ENCODE measurements at places on chromosomes 11 and 22.
A peak's percentile ranks its signal among the peaks of the same experiment; 100 is the strongest.

DNA sequence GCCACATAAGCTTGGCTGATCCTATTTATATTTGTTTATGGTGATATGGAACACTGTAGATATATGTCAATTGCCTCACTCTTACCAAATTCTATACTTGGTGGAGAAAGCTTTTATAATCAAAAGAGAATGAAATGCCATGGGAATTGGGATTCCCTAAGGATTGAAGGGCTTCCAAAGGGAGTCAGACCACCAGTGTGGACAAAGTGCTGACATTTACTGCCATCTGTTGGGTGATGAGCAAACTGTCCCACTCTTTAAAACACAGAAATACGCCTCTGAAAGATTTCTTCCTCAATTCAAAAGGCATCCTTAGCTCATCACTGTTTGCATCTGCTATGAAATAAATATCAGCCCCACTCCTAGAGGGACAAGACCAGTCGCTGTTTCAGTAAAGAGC, 7.1 kb downstream of the SLC1A2 start:
- DNase-seq: no peak

- no peak for DNase-seq
Observed at GRCh38 chr22:19845054-19845722, 9.5 kb downstream of the GNB1L start.

GRCh38 chr11:57274904-57275498, 38.0 kb upstream of the APLNR start:
- DNase-seq: no peak

DNA sequence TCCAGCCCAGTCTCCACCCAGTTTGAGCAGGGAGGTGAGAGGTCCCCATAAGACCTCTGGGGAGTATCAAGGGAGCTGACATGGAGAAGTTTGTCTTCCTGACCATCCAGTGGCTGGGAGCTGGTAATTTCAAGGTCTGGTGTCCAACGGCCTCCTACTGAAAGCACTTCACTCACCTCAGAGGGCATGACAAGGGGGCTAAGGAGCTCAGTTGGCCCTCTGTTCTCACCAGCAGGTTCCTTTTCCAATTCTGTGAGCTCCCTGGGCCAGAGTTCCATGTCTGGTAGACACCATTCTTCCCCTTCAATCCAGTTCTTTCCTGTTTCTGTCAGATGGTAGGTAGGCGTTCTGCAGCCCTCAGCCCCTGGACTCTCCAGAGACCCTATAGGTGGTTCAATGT, 3.1 kb downstream of the SELENOH start:
- DNase-seq: no peak

DNA sequence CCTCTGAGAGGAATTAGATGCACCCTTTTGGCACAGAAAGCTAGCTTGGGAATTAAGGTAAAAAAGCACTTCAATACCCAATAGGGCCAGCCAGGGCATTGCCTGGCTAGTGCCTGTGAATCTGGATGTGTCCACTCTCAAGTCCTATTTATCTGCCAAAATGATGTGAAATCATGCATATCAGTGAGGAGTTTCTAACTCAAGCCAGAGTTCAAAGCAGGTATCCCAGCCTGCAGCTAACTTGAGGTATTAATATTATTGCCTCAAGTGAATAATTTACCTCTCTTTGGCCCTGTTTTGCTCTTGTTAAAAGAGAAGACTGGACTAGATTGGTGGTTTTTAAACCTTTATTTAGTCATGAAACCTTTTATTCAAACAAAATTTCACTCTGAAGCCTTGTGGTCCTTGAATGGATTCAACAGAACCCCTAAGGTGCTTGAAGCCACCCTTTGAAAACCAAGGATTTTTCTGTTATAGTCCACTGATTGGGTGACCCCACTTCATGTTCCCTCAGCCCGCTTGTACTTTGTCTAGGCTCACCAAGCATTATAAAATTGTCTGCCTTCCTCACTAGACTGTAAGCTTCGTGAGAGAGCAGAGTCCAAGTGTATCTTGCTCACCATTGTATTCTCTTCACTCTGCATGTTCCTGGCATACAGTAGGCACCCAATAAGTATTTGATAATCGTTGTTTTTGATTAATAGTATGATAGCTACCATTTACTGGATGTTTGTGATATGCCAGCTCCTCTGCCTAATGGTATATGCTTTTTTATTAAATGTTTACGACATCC, 4.5 kb downstream of the RNF121 start:
- DNase-seq: no peak

DNA sequence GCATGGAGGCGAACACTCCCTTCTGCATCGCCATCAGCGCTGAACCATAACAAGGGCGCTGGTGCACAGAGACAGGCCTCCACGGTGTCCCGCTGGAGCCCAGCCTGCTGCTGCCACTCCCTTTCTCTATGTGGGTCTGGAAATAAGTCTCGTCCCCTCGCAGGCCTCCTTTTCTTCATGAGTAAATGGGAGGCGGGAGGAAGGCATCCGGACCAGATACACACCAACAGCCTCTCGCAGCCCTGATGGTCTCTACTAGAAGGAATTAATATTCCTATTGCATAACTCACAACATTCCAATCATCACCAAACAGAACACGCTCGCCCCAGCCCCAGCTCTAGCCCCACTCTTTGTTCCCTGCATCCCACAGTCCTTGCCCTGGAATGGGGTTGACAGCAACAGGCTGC, 14.9 kb downstream of the RASD2 start:
- no peak for DNase-seq

DNA sequence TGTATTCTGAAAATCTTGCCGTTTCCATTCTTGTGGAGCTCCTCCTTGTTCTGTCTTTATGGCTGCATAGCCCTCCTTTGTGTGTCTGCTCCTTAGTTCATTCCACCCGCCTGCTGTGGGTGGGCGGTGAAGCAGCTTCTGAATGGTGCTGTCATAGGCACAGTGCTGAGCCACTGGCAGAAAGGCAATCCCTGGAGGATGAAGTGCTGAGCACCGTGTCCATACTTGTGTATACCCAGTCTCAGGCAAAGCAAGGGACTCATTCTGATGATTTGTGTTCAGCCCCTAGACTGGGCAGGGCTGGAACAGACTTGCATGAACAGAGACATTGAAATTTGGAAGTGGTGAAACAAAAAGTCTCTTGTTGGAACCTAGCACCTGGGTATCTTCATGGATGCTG, 134.9 kb downstream of the MYO18B start:
- no peak for DNase-seq

- no peak for DNase-seq
Observed at GRCh38 chr11:31873124-31873523, 62.0 kb upstream of the PAX6 start.

DNA sequence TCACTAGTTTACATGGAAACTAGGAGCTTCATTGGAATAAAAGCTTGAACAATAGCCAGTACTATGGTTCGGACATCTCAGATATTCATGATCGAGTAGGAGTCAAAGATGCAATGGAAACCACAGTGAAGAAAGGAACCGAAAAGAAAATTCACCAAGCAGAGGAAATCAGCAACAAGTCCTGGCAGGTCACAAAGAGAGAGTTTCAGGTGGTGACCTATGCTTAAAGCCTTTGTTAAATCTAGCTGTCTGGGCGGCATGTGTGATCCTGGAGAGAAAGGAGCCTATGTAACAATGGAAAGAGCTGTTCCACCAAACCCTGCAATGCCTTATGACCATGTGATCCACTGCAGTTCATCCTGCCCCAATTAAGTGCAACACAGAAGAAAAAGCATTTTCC, 68.9 kb upstream of the POU2AF2 start:
- DNase-seq: no peak

DNA sequence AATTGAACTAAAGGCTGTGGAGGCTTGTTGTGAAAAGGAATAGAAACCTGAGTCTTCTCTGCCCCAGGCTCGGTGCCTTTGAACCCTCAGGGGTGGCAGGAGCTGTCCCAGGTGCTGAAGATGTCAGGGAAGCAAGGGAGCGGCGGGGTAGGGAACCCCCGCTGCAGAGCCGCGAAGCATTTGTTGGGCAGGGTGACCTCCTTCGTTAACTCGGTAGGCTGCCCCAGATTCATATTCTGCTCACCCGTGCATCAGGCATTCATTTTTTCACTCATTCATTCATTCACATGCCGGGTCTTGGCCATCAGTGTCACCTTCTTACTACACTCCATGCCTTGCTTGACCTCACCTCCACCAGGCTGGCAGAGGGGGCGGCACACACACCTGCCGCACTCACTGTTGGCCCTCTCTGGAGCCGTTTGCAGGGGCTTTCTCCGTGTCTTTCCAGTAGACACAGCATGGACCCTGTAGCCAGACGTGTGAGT, 618.9 kb downstream of the BRD1 start:
- no peak for DNase-seq

DNA sequence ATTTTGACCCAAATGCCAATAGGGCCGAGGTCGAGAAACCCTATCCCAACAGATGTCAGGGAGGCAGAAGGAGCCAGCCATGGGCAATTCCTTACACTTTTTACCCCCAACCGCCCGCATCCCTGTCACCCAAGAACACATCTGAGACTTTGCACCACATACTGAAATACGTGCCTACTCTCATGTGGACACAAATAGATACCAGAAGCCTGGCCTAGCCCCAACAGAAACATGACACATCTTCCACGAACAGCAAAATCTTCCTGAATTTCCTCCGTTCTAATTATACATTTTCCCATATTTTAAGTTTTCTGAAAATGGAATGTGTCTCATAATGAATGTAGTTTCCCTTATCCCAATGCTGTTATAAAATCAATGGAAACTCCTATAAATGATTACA, 64.7 kb downstream of the SLC1A2 start:
- no peak for DNase-seq

- DNase-seq: no peak
Observed at GRCh38 chr11:26976389-26976788, 17.5 kb upstream of the FIBIN start.

GRCh38 chr11:12716816-12717215, 42.6 kb downstream of the TEAD1 start:
- no peak for DNase-seq

DNA sequence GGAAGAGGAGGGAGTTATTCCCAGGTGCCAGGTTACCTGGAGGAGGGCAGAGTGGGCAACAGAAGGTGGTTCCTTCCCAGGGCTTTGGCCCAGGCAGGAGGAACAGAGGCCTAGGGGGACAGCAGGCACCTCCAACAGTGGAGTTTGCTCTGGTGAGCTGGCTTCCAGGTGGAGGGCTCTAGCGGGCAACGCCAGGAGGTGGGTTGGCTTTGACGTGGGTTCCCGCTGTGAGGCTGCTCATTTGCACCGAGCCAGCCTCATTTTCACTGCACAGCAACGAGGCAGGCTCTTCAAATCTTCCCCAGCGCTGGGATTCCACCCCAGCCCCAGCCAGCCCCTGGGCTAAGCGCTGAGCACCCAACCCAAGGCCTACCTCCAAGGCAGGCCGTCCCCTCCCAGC, 8.1 kb downstream of the IGSF9B start:
- no peak for DNase-seq

GRCh38 chr11:59144579-59145345, 2.1 kb downstream of the FAM111A start:
- peak; percentile 71 for DNase-seq

- DNase-seq: no peak
Observed at GRCh38 chr11:35112056-35112845, 26.7 kb upstream of the CD44 start.

GRCh38 chr11:13166036-13166435, 111.6 kb upstream of the BMAL1 start:
- no peak for DNase-seq

GRCh38 chr11:18264677-18265555, 1.1 kb upstream of the SAA1 start:
- no peak for DNase-seq

DNA sequence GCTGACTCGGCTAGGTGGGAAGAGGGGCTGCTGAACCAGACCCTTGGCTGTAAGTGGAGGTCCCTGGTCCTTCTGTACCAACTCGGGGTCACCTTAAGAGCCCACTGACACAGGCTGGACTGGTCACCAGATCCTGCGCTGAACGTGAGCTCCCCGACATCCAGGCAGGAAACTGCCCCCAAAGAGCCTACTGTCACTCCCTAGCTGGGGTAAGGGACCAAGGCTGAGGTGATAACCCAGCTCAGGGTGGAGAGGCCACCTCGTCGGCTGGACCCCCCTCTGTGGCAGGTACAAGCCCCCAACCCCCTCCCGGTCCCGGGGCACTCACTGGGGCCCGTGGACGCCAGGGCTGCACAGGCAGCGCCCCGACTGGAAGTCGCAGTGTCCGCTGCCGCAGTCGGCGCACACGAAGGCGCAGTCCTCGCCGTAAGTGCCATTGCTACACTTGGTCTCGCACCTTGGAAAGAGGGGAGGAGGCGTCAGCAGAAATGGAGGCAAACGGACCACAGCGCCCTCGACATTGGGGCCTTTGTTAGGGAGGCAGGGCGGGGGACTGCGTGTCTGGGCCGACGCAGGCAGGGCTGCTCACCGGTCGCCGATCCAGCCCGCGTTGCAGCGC, 7.4 kb downstream of the SCARF2 start:
- DNase-seq: no peak

GRCh38 chr22:24996420-24996952, 44.0 kb downstream of the KIAA1671 start:
- no peak for DNase-seq
